Progenitor cell of endocrine pancreas (in vitro differentiated cells): ENCODE measurements at places on chromosomes 4 and X.

- DNase-seq, result no peak
Observed at GRCh38 chr4:33116871-33117270, 2396.7 kb downstream of the PCDH7 start.

DNA sequence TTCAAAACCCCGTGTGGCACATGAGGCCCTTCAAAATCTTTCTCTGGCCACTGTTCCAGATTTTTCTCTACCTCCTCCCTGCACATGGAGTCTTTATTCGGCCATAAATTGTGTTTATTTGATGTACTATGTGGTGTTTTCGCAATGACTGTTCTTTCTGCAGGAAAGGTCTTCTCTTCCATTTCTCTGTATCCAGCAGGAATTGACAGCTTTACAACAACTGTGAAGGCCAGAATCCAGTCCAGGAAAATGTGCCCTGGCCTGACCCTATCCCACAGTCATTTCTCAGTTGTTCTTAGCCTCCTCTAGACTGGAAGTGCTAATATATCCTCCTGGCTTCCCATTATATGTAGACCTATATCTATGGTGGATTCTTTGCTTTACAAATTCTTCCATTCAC is 191.4 kb downstream of the COL25A1 start:
- DNase-seq, result no peak

- no peak for DNase-seq
Observed at GRCh38 chr4:100649417-100649816, 131.6 kb upstream of the EMCN start.

DNA sequence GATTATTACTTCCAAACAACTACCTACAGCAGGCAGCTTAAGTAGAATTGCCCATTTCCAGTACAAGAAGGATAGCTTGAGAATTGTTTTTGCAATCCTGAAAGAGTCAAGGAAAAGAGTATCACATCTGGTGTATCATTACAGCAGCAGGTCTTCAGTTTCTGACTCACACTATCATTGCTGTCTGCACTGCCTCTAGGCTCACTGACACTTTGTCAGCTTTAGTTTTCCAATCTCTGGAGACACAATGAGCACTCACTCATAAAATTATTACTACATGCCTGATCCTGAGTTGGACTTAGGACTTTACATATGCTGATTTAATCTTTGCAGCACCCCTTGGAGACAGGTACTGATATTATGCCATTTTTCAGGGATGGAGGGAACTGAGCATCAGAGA is 244.6 kb upstream of the BOD1L1 start:
- no peak for DNase-seq

DNA sequence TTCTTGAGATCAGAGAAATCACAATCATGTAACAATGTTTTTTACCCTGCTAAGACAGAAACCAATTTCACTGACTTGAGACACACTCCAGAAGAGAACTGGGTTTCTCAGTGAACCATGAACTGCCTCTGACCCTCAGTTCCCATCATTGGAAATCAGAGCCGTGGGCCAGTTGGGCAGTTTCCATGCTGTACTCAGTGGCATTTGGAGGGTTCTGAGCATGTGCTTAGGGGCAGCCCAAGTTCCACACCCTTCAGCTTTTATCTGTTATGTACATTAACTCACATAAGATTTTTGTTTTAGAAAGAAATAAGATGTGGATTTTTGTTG is 77.9 kb downstream of the BTC start:
- no peak for DNase-seq

GRCh38 chrX:70446380-70447350 is 2.0 kb downstream of the DLG3 start:
- no peak for DNase-seq

- DNase-seq, result no peak
Observed at GRCh38 chr4:128461291-128462102, 173.9 kb upstream of the PGRMC2 start.

DNA sequence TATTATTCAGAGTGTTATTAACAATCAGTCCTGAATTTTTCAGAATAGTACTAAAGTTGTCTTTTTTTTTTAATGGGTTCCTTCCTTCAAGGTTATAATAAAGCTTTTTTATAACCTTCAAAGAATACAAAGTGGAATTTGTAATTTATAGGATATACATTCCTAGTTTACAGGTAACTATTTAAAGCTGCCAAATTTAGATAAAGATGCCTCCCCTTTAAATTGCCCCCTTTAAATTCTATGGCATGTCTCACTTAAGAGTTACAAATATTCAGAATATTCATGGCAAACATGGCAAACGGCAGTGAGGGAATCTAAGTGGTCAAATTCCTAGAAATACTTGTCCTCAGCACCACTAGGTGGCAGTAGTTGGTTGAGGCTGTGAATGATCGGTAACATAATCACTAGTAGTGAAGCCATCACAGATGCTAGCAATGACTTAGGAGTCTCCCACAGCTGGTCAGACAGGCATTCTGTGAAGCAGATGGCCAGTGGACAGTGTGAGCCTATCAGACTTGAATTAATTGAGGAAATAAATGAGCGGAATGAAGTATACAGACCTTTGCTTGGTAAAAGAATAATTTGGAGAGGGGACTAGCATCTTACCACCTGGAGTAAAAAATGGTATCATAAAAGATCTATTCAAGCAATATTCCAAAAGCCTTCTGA is 86.4 kb downstream of the CBR4 start:
- peak; percentile 27 for DNase-seq

DNA sequence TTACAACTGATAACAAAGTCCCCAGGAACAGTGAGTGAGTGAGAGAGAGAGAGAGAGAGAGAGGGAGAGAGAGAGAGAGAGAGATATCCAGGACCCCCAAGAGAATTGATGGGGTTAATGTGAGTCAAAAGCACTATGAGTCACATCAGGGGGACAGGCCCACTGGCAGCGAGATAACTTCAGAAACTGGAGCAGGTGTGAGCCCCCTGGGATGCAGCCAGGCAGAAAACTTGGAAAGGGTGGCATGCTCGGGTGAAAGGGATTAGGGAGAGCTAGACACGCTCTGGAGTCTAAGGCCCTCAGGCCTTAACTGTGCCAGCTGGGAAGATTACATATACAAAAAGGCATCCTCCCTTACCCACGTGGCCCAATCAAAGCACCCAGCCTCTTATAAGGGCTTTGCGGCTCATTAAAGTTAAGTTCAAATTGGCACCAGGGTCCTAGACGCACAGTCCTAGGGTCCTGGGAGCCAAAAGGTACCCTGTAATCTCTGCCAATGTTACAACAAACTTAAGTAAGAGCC is 841 bp downstream of the ACOT9 start:
- DNase-seq, result no peak

DNA sequence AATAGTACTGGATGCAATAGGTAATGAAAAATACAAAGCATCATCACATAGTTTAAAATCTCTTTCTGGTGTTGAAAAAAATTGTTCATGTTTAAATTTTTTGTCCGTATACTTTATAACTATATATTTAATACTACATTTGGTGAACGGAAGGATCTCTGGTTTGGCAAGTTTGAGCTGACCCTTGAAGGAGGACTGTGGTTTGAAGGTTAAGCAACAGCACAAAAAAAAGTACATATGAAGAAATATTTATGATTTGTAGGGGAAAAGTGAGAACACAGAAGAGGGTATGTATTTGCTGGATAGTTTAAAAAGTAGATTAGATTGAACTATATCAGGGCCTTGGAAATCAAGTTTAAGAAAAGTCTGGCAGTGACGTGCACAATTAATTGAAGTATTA is 13.3 kb downstream of the SRP72 start:
- DNase-seq, result no peak

DNA sequence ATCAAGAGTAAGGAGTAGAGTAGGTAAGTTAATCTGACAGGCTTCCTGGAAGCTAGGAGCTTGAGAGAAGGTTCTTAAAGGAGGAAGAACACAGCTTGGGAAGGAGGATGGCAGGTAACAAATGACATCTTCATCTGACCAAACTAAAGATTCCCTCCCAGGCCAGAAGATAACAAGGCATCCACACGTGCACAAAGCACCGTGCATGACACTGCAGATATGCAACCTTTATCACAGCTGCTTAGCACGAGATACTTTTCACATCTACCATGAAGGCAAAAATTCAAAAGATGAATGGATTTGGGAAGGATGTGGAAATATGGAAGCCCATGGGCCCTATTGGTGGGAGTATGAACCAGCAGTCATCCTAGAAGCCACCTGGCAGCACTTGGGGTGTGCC is 34.3 kb downstream of the CD99L2 start:
- DNase-seq, result no peak

DNA sequence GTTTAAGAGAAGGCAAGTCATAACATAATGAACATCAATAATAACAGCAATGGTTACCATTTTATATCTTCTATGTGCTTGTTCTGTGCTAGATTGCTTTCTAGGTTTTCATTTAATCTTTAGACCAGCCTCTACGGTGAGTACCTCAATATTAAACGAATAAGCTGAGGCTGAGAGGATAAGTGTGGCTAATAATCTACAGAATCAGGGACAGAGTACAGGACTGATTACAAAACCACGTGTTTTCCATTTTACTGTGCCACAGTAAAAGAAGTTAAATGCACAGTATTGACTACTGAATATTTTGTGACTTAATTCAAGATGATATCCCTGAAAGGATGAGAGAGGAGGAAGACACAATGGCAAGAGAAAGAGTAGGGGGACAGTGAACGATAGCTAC is 56.3 kb downstream of the HUWE1 start:
- DNase-seq, result no peak
